ENCODE measurements at places on chromosomes 1 and 21. TPM values are rescaled to one million over a fixed set of nuclear protein-coding genes. Genes with fewer than 3 reads are reported as not detected.

The B3GALT2 gene
- 0.71 TPM for total RNA-seq

The CCDC18 gene
- total RNA-seq: 12.9 TPM

The DNAJC28 gene
- total RNA-seq: 1.2 TPM

The UMODL1 gene
- not detected for total RNA-seq

The MFSD2A gene
- 3.2 TPM for total RNA-seq

The CD34 gene
- total RNA-seq: 0.29 TPM

The KRTAP10-4 gene
- total RNA-seq: not detected

DNA sequence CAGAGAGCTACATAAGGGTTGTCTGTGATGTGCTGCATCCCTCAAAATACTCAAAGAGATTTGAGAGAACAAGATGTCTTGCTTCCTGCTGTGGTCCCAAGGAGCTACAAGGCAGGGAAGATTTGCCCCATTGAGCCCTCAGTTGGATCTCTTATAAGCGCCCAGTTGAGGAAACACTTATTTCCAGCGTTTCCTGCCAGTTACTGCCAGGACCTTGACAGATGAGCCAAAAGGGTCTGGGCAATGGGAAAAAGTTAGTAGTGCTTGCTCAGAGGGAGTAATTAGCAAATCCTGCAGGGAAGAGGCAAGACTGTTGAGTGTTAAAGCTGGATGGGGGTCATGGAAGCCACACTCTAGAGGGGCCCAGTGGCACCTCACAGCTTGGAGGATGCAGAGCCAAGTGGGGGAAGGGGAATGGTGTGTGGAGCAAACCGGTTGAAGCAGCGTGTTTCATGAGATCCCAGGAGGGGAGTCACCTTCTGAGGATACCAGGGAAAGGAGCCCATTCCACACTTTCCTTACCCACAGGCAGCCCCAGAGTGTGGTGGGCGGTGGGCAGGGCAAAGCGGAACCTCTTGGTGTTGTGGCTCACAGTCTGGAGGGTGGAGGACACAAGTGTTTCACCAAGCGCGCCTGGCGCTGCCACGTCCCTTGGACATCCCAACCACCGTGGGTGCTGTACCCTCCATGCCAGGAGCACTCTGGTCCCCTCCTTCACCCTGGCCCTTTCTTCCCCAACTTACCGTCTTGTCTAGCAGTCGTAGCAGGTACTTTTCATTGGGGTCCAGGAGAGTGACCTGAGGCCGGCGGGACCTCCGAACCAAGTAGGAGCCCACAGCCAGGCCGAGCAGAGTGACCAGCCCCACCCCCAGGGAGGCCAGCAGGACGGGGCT, 805 bp downstream of the CYB5R1 start:
- DNase-seq: no peak

DNA sequence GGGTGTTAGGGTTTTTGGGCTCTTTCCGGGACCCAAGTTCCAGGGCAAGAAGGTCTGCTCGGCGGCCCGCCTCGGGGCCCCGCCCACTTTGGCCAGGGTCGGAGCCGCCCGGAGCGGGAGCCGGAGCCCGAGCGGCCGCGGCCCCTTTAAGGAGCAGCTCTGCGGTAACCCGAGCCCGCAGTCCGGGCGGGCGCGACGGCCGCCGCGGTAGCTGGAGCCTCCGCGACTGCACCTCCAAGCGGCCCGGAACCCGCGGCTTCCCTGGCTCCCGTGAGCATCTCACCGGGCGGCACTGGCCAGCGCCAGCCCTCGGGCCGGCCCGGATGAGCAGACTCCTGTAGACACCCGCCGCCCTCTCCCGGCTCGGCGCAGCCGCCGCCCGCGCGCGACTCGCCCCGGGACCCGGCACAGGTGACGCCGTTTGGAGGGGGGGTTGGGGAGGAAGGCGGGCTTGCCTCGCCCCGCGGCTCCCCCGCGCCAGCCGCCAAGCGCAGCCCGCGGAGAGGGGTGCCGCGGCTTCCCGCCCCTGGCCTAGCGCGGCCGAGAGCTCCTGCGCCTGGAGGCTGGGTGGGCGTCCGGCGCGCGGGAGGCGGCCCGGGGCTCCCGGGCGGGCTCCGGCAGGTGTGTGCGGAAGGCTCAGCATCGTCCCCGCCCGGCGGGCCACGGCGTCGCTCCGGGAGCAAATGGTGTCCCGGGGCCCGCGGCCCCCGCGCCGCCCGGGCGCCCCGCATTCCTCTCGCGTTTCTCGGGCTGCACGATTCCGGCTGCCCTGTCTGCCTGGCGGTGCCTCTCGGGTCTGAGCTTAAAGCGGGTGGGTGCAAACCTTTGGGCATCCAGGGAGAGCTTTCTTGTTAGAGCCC, at the start of gene TLCD4:
TSS of gene TLCD4 (plus strand) at position 149 of the 860 bp plus-strand sequence. CDS start 26,547 bp downstream, outside the sequence.
- DNase-seq: no peak

- DNase-seq: no peak
These were observed 36.2 kb downstream of the HIVEP3 start for GRCh38 chr1:41882486-41882885.

DNA sequence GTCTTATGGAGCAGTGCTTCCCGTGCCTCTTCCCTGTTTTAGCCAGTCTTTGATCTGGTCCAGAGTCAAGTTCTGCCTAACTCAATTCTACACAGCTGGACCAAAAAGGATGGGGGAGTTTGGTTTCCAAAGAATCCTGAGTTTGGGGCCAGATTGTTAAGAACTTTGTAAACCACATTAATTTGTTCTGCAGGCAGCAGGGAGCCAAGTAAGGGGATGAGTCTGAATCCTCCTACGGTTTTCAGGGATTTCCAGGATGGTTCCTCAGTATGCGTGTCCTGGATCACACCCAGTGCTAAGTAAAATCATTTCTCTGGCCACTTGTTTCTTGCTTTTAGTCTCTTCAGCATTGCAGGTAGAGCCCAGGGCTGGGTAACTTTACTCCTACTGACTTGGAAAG, 26.1 kb upstream of the GJA5 start:
- DNase-seq: no peak

DNA sequence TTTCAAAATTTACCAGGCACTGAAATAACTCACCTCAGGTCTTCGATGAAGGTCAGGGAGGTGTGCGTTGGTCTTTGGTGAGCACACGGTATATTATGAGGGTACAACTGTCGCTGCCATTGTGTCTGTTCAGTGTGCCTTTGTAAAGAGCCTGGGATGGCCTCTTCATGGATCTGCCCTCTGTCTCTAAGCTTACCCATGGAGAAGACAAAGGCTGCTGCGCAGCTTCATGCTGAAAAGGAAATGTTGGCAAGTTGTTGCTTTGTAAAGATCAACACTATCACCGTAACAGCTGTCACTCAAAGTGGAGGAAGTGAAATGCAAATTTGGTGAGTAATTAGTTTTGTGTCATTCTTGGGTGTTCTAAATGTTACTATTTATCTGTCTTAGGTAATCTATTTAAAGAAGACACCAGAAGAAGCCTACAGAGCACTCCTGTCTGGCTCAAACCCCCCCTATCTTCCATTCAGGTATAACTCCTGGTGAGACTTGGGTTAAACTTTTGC, 71.6 kb downstream of the CDC14A start:
- no peak for DNase-seq

DNA sequence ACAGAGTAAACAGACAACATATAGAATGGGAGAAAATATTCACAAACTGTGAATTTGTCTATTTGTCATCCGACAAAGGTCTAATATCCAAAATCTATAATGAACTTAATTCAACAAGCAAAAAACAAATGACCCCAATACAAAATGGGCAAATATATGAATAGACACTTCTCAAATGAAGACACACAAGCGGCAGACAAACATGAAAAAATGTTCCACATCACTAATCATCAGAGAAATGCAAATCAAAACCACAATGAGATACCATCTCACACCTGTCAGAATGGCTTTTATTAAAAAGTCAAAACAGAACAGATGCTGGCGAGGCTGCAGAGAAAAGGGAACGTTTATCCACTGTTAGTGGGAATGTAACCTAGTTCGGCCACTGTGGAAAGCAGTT, 72.7 kb downstream of the SMYD3 start:
- no peak for DNase-seq

- no peak for DNase-seq
These were observed 23.4 kb upstream of the TDRD10 start for GRCh38 chr1:154478639-154479038.

- DNase-seq: no peak
These were observed 164.3 kb downstream of the DHRS3 start for GRCh38 chr1:12453400-12454343.

- no peak for DNase-seq
These were observed 766 bp upstream of the SLC44A3 start for GRCh38 chr1:94819238-94819944.

Data from HFFc6 (cell line).